ENCODE measurements at places on chromosomes 1 and 21.

DNA sequence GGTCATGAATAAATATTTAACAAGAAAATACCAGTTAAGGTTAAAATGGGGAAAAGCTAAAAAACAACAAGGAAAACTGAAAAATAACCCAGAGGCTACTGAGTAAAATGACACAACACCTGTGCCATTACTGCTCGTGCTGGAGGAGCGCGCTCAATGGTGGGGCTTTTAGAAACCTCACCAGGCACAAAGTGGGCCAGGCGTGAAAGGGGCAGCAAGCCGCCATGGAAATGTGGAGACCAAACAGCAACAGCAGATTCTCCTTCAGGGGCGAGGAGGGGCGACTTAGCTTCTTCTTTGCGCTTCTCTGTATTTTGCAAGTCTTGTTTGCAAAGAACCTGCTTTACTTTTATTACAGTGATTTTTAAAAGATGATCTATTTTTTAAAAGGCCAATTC is 18.9 kb upstream of the SPATC1L start:
- no peak for DNase-seq

DNA sequence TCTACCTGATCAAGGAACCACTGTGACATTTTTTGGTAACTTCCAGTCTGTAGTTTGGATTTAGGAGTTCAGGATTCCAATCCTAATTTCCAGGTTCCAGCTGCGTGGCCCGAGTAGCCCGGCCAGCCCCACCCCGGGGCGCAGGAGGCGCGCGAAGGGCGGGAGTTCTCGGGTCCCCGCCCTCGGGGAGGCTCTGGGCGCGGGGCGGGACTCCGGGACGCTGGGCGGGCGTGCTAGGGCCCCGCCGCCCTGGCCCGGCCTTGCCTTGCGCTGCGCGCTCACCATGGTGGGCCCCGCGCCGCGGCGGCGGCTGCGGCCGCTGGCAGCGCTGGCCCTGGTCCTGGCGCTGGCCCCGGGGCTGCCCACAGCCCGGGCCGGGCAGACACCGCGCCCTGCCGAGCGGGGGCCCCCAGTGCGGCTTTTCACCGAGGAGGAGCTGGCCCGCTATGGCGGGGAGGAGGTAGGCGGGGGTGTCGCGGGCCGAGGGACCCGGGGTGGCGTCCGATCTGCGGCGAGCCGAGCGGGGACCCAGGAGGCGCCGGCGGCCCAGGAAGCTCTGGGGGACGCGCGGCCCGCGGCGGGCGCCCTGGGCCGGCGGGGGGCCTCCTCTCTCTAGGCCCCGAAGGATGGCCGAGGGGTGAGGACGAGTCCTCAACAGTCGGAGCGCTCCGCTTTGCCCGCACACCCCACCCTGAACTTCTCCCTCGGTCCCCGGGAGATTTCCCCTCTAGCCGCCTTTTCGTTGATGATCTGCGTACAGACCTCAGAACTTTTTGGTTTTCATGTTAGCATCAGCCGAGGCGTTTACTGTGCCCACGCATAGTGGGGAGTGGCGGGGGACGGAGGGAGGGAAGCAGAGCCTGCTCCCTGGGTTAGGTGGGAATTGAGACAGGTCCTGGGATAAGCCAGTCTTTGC is at the start of gene NENF:
TSS of gene NENF (plus strand) at position 260 of the 916 bp plus-strand sequence. CDS start at position 284, 24 bp downstream.
- DNase-seq, result peak; percentile 14

GRCh38 chr1:109923131-109923945 is 12.7 kb downstream of the CSF1 start:
- no peak for DNase-seq

DNA sequence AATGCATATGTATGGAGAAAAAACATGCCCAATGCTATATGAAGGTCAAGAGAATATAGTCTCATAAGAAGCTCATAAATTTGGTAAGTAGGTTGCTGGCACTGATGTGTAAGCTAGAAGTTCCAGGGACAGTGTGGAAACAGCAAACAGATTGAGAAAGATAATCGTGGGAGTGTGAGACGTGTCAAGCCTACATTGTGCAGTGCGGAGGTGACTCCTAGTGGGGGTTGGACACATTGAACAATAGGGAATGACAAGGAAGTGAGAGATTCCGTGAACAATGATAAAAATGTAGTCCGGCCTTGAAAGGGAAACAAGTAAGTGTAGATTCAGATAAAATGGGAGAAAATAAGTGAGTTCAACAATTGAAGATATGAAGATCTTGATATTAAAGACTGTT is 788.4 kb upstream of the PRMT6 start:
- peak; percentile 29 for DNase-seq

DNA sequence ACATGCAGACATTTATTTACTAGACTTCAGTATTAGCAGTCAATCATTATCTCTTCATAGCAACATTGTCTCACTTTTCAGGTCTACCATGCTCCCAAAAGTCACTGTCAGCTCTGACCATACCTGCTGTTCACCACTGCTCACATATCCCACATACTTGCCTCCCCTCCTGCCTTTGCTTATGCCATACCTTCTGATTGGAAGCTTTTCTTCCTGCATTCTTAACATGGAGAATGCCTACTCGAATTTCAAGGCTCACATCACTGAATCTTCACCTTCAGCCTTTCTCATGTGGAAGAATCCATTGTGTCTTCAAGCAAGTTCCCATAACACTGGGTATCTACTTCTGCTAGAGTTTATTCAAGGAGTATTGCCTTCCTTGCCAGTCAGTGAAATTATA is 135.4 kb downstream of the NTNG1 start:
- no peak for DNase-seq

GRCh38 chr21:17903029-17903806 is 84.1 kb upstream of the C21orf91 start:
- no peak for DNase-seq

- DNase-seq, result no peak
These were observed 237.0 kb downstream of the TBX15 start for GRCh38 chr1:118751166-118751565.

DNA sequence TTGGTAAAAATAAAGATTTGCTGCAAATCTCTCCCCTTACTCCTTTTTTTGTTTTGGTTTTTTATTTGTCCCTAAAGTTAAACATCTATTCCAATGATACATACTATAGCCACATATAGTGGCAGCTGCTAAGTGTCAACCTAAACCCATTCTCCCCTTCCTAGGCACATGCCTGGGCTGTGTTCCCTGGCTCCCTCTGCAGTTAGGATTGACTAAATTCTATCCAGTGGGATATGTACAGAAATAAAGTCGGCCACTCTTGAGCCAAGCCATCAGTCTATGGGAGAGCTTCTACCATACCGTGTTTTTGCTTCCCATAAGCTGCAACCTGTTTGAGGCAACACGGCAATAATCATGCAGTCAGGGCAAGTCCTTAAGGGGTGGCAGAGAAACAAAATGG is 23.6 kb downstream of the MCOLN3 start:
- no peak for DNase-seq

GRCh38 chr1:20076710-20077461 is 6.9 kb downstream of the PLA2G5 start:
- DNase-seq, result no peak

- peak; percentile 87 for DNase-seq
These were observed 14.1 kb upstream of the NUAK2 start for GRCh38 chr1:205335692-205336091.

DNA sequence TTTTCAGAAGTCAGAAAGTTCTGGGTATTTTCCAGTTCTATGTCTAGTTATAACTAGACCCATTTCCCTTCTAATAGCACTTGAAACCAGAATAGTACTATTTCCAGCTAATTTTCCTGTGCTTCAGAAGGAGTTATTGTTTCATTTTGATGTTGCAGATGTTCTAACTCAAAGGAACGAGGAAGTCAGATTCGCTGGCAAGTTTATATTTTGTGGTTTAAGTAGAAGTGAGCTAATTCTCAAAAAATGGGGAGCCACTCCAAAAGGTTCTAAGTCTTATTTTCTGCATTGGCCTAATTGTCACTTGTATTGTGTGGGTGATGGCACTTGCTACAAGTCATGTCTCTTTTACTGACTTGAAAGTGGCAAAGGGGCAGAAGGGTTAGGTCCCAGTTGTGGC is 18.1 kb downstream of the CCDC185 start:
- no peak for DNase-seq

GRCh38 chr1:81308191-81308590 is 492.5 kb upstream of the ADGRL2 start:
- DNase-seq, result no peak

- DNase-seq, result no peak
These were observed 70.6 kb downstream of the PTBP2 start for GRCh38 chr1:96792220-96792619.

- DNase-seq, result no peak
These were observed 36.6 kb downstream of the AZIN2 start for GRCh38 chr1:33117440-33118085.

DNA sequence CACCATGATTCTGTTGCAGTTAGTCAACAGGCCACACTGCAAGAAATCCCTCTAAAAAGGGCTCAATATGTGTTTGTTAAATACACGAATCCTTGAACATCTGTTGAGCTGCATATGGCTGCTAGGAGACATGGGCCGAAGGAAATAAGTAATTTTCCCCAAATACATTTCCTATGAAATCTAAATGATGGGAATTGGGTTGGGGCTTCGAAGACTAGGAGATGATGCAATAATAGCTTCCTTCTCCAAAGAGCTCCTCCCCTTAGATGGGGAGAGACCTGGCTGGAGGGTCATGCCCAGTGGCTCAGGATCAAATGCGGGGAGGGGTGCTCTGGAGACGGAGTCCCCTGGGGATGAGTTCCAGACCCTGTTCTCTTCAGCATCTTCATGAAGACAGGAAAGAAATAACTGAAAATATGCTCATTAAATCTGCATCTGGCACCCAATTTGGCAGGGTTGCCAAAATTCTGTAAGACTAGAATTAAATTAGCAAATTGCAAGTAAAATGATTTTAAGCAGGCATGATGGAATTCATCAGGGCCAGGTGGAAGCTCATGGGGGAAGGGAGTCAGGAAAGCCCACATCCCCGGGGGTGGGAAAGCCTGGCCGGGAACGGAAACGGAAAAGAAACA is 165.0 kb upstream of the EDN2 start:
- peak; percentile 67 for DNase-seq

DNA sequence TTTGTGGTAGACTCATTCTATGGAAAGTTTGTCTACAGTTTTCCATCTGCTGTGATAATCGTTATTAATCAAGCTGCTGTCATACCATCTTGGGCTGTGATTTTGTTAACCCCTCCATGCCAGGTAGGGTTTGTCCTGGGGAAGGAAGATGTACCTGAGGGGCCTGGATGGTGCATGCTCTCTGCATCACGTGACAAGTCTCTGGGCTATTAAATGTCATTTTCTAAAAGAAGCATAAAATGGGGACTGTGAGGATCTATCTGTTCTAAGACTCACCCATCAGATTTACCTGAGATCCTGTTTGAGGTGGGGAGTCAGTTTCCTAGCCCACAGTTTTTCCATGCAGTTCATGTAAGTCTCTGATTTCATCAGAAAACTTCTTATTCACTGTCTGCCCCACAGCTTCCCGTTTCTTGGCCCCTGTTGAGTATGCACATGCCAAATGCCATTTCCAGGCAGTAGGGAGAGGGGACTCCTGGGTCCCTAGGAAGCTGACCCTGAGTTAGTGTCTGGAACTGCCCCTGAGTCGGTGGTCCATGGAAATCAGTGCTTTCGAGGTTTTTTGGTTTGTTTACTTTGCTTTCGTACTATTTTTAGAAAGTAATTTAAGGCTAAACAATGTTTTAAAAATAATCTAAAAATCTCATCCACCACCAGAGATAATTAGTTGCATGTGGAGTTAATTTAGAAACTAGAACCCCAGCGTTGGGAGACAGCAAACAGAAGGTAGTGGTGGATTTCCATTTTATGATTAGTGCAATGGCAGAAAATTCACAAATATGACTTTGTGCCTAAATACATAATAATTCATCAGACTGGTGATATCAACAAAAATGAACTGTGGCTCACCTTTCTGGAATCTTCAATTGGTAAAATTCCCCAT is 46.7 kb downstream of the ZBTB18 start:
- no peak for DNase-seq

GRCh38 chr1:5403935-5404334 is 588.3 kb downstream of the NPHP4 start:
- no peak for DNase-seq

DNA sequence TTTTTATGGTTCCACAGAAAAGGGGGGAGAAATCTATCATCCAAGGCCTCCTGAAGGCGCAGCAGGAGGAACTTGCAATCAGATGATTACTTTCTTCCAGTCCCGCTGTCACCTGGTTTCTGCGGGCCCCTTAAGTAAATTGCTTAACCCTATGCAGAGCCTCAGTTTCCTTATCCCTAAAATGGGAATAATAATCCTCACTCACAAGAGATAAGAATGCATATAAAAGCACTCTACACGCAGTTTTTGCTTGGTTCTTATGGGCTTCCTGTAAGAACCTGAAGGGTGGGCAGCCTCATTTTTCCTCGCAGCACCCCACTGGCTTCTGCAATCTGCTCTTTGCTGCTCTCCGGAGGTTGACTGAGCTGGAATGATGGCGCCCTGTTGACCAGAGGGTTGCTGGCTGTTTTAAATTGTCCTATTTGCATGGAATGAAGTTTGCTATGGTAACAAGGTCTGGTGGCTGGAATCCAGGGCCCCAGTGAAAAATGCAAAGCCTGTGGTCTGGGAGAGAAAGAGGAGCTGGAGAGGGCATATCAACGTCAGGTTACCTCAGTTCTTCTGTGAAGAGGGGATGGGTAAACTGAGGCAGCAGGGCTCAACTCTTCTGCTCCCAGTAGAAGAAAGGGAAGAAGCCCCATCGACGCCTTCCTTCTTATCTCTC is 1.0 kb upstream of the KAZN start:
- peak; percentile 5 for DNase-seq
